NCI-H82 (cell line): ENCODE measurements at places on chromosomes 7 and 10.
A peak's percentile ranks its signal among the peaks of the same experiment; 100 is the strongest.

- no peak for DNase-seq
Measured at GRCh38 chr7:132221356-132221755, 354.9 kb downstream of the PLXNA4 start.

GRCh38 chr10:32005050-32005449, 51.2 kb downstream of the KIF5B start:
- DNase-seq = peak; percentile 75

GRCh38 chr7:19210893-19211413, 65.7 kb upstream of the FERD3L start:
- DNase-seq = no peak

GRCh38 chr10:84008878-84009277, 130.4 kb upstream of the GHITM start:
- peak; percentile 71 for DNase-seq

GRCh38 chr7:127792528-127793342, 140.7 kb downstream of the SND1 start:
- peak; percentile 65 for DNase-seq

DNA sequence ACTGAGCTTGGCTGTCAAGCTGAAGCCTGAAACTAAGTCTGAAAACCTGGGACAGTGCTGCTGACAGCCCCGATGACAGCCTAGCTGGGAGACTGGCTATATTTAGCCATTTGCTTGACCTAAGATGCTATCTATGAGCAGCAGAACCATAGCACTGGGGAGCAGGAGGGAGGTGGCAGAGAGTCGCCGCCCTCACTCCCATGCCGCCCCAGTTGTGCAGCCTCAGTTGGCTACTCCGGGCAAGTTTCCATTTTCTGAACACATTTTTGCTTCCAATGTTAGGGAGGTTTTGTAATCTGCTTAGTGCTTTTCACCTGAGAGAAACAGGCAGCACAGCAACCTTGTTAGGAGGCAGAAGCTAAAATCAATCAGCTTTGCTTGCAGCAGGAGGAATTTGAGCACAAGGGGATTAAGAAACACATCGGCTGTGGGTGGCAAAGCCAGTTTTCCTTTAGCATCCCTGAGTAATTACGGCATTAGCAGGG, 20.4 kb upstream of the C10orf71 start:
- peak; percentile 49 for DNase-seq

- no peak for DNase-seq
Measured at GRCh38 chr7:90402785-90403173, 482 bp upstream of the CLDN12 start.

DNA sequence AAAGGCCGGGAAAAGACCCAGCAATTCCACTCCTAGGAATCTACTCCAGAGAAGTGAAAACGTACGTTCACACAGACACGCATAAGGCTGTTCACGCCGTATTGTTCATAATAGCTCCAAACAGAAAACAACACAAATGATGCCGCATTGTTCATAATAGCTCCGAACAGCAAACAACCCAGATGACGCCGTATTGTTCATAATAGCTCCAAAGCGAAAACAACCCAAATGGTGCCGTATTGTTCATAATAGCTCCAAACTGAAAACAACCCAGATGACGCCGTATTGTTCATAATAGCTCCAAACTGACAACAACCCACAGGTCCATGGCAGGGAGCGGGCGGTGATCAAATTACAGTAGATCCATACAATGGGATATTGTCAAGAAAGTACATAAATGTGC, 85.2 kb upstream of the DNAAF5 start:
- peak; percentile 90 for DNase-seq

- DNase-seq = no peak
Measured at GRCh38 chr7:73585196-73585595, 6.8 kb upstream of the TBL2 start.

DNA sequence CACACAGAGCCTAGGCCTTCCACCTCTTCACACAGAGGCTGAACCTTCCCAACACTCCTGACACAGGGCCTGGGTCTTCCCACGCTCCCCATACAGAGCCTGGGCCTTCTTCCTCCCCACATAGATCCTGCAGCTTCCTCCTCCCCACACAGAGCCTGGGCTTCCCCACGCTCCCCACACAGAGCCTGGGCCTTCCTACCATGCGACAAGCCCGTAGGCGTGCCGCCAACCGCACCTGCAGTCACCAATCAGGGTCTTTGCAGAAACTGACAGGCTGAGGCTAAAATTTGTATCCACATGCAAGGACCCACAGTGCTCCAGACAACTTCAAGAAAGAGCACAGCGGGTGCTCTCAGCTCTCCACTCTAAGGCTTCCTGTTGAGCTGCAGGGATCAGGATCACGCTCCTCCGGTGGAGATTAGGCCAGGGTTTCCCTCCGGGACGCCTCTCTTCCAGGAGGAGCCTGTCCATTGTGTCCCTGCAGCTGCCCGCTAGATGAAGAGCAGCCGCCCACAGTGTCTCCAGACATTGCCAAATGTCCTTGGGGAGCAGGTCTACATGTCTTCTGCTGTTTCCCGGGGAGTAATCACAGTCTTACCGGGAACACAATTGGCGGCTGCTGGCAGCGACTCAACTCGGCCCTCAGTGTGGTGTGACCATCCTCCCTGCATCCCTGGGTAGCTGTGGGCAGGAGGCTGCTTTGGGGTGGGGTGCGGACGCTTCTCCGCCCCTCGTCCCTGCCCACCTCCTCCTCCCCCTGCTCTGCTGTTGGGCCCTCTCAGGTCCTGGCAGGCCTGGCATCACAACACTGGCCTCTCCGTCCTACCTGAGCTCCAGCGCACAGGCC, 9.7 kb downstream of the CFAP46 start:
- DNase-seq = no peak

GRCh38 chr7:92697414-92697813, 107.2 kb upstream of the FAM133B start:
- no peak for DNase-seq

GRCh38 chr10:34281661-34282582, 533.2 kb downstream of the PARD3 start:
- DNase-seq = no peak

- no peak for DNase-seq
Measured at GRCh38 chr10:32971536-32972091, 13.6 kb upstream of the ITGB1 start.

GRCh38 chr7:91069146-91069545, 195.1 kb upstream of the FZD1 start:
- no peak for DNase-seq

DNA sequence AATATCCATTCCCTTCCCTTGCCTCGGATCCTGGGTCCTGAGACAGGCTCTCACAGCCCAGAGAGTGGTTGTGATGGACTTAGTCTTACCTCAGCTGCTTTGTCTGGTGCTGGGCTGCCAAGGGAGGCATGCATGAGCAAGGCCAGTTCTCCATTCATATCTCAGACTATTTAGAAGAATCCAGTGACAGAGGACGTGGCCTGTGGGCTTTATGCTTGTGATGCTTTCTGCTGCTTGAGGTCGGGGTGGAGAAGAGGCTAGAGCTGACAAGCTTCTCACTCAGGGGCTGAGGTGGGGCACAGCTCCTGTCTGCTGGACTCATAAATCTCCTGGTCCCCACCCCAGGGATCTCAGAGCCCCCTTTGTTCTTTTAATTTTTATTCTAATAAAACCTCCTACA, 66.8 kb downstream of the DNAJC12 start:
- DNase-seq = no peak

- no peak for DNase-seq
Measured at GRCh38 chr7:69338144-69338543, 260.1 kb upstream of the AUTS2 start.

DNA sequence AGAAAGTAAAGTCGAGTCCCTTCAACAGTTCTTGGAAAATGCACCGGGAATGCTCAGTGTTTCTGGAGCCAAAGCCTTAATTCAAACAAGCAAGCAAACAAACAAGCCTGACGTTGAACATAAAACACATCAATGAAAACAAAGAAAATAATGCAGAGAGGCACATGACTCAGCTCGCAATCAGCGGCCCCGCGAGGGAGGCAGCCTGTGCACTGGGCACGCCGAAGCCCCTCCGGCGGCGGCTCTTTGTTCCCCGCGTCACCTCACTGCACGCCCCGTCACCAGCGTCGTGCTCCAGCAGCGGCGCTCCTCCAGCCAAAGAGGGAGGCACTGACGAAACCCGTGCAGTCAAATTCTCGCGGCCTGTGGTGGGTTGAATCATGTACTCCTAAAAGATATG, 151.5 kb downstream of the DNAJB6 start:
- DNase-seq = no peak

DNA sequence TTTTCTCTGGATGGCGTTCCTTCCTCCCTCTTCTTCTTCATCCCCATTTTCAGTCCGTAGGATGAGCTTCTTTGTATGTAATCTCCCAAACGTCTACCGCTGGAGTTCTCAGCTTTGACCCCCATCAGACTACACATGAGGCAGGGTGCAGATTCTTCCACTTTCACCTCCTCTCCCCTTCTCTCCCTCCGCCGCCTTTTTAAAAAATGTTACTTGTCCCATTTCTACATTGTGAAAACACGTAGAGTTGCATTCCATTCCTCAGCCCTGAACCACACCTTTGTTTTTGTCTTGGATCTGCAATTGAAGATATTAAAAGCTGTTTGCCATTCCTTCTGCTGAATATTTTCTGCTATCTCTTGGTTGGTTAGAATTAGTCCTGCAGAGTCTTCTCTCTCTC, 6.2 kb downstream of the ADIRF start:
- no peak for DNase-seq

GRCh38 chr7:132500727-132501440, 75.4 kb downstream of the PLXNA4 start:
- peak; percentile 41 for DNase-seq

DNA sequence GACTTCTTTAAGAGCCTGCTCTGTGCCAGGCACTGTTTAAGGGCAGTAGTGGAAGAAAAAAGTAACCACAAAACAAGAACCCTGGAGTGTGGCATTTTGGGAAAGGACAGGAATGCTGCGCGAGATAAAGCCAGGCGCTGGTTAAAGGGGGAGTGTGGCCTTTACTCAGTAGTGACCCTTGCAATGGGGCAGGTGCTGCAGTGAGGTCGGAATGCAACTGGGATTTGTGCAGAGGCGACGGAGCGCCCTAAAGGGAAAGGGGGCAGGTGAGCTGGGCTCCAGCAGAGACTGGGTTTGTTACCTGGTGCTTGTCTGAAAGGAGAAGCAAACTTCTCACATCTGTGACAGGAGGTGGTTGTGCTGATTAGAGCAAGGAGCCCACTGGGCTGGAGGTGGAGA, 263.6 kb downstream of the ACTR3B start:
- no peak for DNase-seq

DNA sequence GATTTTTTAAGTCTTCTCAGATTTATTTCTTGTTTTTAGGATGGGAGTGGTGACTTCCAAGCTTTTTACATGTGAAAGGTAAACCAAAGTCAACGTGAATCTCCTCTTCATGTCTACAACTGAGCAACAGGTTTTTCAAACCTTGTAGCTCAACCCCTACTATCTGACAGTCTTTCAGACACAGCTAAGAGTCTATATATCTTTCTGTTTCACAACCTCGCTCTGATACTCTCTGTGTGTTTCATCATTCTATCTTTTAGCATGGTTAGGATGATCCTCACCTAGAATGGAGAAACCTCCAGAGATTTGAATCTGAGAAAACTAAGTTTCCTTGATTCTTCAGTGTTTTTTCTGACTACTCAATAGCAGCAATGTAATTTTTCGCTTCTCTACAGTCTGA, 96.1 kb downstream of the EPDR1 start:
- DNase-seq = no peak

GRCh38 chr7:120951826-120952225, 1.2 kb downstream of the ING3 start:
- DNase-seq = peak; percentile 12

- no peak for DNase-seq
Measured at GRCh38 chr7:90719155-90719554, 123.0 kb downstream of the CDK14 start.
